ENCODE measurements at places on chromosomes 1 and 21. TPM values are rescaled to one million over a fixed set of nuclear protein-coding genes. Genes with fewer than 3 reads are reported as not detected.

Gene INKA2
- total RNA-seq, result 4.4 TPM

Gene CSF3R
- not detected for total RNA-seq

Gene KCNA2
- 0.52 TPM for total RNA-seq

Gene SH2D5
- 0.56 TPM for total RNA-seq

Gene BSND
- total RNA-seq, result not detected

Gene LCE1C
- not detected for total RNA-seq

Gene DIPK1A
- total RNA-seq, result 25.7 TPM

Gene DNAJC28
- total RNA-seq, result 3.1 TPM

Gene FAM163A
- not detected for total RNA-seq

Gene FAAP20
- 28.5 TPM for total RNA-seq

Gene PRDX6
- total RNA-seq, result 451 TPM

Gene KRTAP7-1
- total RNA-seq, result not detected

Gene IGSF3
- 10.8 TPM for total RNA-seq

Gene CZIB
- total RNA-seq, result 86.8 TPM

Gene KISS1
- not detected for total RNA-seq

Gene RGS8
- total RNA-seq, result not detected

Gene DYNLT5
- not detected for total RNA-seq

Gene KMO
- 2.6 TPM for total RNA-seq

Gene CYP4A22
- total RNA-seq, result not detected

Gene NPL
- 2.5 TPM for total RNA-seq

DNA sequence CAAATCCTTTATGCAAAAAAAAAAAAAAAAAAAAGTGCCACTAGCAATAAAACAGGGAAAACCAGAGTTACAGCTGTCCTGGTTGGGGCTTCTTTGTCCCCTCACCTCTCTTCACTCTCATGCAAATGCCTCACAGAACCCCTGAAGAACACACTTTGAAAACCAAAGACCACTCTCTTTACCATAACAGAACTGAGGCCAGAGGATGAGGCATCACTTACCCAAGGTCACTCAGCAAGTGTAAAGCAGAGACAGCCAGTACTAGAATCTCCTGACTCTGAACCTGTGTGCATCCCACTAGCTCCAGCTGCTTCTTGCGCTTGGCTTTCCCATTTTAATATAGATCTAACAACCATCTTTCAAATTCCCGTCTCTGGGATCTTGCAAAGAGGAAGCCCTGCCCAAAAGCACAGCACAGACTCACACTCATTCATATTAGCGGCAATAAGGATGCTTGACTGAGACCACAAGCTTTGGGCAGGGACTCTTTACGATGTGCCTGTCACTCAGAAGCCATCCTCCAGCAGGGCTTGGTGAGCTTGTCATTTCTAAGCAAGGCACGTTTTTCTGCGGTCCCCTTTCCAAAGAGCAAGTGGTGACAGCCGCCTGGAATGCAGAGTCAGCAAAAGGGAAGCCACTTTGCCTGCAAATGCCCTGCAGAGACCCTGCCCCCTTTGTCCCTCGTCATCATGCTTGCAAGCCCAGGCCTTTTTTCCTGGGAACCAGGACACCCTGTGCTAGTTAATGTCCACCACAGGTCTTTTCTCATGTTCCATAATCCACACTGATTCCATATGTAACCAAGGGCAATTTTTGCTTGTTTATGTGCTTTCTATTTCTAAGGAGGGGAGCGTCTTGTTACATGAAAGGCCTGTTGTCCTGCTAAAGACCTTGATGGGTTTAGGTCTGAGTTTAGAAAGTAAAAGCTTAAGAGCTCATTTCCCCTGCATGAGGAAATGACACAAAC is 76.5 kb upstream of the NFIA start:
- DNase-seq, result no peak

DNA sequence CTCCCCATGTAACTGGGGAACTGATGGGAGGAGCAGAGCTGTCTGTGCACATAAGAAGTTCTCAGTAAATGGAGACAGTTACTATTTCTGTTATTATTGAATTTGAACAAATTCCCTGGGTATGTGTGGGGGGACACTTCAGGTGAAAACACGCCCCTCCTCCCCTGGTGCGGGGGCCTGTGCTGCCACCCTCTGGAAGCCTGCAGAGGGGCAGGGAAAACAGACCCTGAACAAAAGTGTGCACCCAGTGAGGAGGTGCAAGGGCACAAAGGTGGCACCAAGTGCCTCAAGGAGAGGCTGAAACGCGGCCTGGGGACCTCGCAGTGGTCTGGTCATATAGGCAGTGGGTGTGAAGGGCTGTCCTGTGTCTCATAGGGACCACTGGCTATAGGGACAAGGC is 18.2 kb upstream of the NADK start:
- no peak for DNase-seq

GRCh38 chr21:45505416-45506021 is 36.7 kb downstream of the SLC19A1 start:
- DNase-seq, result no peak

DNA sequence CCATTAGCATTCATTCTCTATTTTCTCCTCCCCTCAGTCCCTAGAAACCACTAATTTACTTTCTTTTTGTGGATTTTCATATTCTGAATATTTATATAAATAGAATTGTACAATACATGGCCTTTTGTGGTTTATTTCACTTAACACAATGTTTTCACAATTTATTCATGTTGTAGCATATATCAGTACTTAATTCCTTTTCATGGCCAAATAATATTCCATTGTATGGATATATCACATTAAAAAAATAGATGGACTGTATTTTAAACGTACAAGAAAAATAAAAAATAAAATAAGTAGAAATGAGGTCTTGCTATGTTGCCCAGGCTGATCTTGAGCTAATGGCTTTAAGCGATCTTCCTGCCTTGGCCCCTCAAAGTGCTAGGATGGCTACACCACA is 25.0 kb downstream of the SCP2 start:
- no peak for DNase-seq

DNA sequence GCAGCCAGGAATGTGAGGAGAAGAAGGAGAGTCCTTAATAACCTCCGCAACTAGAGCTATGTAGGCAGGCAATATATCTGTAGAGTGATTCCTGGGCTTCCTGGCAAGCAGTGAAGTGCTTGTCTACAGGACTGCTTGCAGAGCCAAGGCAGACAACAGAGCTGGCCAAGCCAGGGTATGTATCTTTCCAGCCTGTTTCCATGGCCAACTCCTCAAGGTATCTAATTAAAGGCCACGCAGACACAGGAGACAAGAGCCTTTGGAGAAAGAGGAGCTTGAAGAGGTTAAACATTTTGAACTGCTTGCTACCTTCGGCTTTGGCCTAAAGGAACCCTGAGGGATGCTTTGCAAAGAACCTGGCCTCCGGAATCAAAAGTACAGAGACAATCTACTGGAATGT is 137.4 kb downstream of the PIGK start:
- DNase-seq, result no peak

DNA sequence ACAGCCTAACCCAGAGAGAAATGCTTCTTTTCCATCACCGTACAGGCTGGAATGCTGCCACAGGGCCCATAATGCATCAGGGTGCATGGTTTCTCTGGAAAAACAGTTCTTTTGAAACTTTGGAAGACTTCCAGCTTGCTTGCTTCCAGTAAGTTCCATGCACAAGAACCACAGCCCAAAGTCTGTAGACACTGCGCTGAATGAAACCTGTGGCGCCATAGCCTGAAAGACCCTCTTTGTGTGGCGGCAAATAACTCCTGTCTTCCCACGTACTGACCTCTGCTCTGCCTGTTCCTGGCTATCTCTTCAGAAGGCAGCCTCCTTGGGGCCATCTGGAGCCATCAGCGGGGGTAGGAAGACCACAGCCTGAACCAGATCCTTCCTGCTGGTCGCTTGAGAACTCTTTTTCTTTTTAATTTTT is 15.1 kb downstream of the MIIP start:
- DNase-seq, result no peak

- DNase-seq, result no peak
Measured at GRCh38 chr21:39040494-39041110, 142.6 kb downstream of the PSMG1 start.

- DNase-seq, result peak; percentile 46
Measured at GRCh38 chr1:31788825-31789256, 24.7 kb upstream of the ADGRB2 start.

- no peak for DNase-seq
Measured at GRCh38 chr1:183244466-183244865, 58.4 kb downstream of the LAMC2 start.

DNA sequence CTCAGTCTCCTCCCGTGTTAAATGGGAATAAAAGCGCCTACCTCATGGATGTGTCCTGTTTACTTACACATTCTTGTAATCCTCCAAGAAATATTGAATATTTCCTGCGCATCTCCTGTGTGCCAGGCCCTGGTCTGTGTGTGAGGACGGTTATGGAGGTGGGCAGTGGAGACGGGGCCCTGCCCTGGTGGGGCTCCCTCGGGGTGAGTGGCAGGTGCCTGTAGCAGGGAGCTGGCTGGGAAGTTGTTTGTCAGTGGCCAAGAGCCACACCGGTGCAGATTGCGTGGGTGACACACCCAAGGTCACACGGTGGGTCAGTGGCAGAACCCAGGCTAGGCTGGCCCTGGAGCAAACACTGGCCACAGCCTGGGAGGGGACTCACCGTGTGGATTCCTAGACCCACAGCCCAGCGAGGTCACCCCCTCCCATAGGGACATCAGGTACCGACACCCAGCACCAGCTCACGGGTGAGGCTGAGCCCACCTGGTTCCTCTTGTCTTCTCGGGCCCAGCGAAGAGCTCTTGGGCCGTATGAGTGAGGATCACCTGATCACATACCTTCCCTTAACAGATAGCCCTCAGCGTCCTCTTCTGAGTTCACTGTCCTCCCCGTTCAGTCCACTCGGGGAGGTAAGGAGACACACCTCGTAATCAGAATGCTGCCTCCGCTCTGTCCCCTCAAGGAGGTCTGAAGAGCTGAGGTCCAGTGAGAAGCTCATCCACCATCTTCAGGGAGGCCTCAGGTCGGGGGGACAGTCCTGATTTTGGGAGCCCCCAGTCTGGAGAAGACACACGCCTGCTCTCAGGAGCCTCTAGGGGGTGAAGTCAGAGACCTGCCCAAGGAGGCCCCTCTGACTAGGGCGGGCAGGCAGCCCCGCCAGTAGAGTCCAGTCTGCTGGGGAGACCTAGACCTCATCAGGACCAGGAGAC is 349.6 kb downstream of the MATN1 start:
- no peak for DNase-seq

- DNase-seq, result no peak
Measured at GRCh38 chr1:39829791-39830533, 41.3 kb upstream of the BMP8B start.

- no peak for DNase-seq
Measured at GRCh38 chr1:17193222-17194132, 11.5 kb upstream of the PADI1 start.

- DNase-seq, result no peak
Measured at GRCh38 chr21:34343838-34344381, 19.9 kb upstream of the KCNE2 start.

DNA sequence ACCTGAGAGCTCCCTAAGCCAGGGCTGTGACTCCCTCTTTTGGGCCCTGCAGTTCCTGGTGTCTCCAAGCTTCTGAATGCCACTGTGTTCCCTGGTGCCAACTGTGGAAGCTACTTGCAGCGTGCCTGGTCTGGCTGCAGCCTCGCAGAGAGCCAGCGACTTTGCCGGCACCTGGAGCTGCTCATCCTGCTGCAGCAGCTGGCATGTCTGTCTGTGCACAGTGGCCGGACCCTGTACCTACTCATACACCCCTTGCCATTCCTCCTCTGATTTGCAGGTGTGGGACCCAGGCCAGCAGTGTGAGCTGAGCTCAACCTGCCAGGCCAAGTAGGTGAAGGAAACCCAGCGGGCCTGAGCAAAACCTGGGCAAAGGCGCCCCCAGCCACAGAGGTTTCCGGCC is 12.3 kb upstream of the AADACL4 start:
- DNase-seq, result no peak

DNA sequence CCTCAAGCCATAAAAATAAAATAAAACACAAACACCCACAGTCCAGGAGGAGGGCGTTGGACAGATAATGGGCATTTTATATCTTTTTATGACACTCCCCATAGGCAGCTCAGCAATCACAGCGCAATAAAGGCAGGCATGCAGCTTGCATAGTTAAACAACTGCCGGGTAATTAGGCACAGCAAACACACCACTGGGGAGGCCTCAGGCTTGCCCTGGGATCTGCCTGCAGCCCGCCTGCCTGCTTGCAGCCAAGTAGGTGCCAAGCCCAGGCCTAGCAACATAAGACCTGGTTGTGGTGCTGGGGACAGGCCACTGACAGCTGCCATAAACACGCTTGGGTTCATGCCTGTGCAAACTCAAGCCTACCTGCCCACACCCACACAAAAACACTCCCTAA is 54.2 kb downstream of the DMAP1 start:
- DNase-seq, result no peak

- DNase-seq, result no peak
Measured at GRCh38 chr1:27940297-27940696, 5.5 kb downstream of the SMPDL3B start.

- DNase-seq, result no peak
Measured at GRCh38 chr1:59271561-59272260, 25.2 kb upstream of the FGGY start.

- no peak for DNase-seq
Measured at GRCh38 chr1:113770031-113770430, 10.7 kb upstream of the PHTF1 start.

DNA sequence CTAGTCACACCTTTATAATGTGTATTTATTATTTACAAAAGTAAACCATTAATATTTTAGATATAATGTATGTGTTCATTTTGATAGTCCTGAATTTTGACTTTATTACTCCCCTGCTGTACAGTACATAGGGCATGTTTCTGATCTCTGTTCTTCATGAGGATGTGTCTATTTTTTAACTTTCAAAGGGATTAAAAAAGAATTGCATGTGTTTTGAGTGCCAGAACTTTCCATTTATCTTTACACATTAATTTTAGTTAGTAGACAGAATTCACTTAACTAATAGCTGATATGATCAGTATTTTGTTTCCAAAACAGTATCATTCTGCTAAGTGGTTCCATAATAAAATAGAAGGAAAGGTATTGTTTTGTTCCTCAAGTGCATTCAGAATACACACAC is 3.1 kb downstream of the PBX1 start:
- DNase-seq, result no peak

- DNase-seq, result no peak
Measured at GRCh38 chr1:156268336-156268735, 14.3 kb downstream of the SMG5 start.

DNA sequence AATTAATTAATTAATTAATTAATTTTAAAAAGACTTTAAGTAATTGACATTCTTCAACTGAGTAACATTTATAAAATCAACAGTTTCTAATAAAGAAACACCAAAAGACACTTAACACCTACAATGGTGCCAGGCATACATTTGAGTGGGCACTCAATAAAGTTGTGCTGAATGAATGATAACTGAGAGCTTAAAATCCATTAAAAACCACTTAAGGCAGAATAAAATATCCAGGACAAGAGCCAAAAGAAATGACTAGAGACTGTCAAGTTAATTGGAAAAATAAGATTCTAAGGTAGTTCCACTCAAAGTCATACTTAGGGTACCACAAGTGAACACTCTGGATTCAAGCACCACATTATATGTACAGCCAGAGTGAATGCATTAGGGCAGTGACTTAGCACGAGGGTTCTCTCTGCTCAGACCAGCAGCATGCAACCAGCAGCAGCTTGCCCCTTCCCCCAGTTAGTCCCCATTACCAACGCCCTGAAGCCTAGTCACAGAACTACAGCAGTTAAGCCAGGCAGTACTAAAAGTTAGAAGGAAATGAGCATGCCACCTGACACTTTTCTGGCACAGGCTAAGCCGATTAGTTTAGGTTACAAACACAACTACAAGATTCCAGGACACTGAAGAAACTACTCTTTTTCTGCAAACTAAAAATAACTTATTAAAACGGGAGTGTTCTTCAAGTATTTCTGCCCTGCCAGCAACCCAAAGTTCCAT is 46.5 kb downstream of the LUZP1 start:
- peak; percentile 39 for DNase-seq
